ENCODE measurements at places on chromosomes 6 and 20.

DNA sequence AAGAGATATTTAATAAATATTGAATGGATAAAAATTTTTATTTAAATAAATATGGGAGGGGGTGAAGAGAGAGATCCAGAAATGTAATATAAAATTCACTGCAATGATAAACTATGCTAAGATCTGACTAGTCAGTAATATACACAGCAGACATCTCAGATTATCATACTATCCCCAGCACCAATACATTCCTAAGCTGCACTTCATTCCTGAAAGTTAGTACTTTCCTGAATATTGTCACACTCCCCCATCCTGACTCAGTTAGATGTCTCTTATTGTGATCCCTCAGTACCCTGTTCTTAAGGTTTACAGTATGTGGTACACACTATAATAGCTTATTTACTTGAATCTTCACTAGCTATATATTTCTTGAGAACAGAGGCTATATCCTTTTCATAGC is 88.3 kb upstream of the KCNQ5 start:
- DNase-seq: no peak

- no peak for DNase-seq
Measured at GRCh38 chr20:4949833-4950178, 51.5 kb downstream of the SLC23A2 start.

GRCh38 chr6:87944541-87944954 is 103.1 kb upstream of the SPACA1 start:
- DNase-seq: no peak

DNA sequence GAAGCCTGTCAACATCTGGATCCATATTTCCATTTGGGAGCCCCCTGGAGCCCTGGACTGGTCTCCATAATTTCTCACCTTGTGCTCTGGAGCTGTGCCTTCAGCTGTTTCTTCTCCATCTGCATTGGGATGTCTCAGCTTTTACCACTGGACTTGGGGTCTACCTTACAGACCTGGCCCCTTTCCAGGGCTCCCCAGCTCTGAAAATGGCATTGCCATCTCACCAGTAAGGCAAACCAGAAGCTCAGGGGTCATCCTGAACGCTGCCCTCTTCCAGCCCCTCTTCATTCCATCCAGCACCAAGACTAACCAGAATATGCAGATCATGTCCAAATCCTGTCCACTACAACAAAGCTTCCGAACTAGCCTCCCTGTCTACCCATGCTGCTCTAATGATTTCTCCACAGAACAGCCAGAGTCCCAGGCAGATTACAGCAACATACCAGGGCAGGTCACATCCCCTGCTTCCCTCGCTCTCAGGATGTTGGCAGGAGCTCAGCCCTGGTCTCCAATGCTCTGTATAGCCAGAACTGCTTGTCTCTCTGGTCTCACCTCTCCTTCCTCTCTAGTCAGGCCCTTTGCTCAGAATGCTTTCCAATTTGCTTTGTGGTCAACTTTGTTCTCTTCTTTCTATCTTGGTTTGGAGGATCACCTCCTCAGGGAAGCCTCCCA is 17.7 kb upstream of the NNAT start:
- no peak for DNase-seq

DNA sequence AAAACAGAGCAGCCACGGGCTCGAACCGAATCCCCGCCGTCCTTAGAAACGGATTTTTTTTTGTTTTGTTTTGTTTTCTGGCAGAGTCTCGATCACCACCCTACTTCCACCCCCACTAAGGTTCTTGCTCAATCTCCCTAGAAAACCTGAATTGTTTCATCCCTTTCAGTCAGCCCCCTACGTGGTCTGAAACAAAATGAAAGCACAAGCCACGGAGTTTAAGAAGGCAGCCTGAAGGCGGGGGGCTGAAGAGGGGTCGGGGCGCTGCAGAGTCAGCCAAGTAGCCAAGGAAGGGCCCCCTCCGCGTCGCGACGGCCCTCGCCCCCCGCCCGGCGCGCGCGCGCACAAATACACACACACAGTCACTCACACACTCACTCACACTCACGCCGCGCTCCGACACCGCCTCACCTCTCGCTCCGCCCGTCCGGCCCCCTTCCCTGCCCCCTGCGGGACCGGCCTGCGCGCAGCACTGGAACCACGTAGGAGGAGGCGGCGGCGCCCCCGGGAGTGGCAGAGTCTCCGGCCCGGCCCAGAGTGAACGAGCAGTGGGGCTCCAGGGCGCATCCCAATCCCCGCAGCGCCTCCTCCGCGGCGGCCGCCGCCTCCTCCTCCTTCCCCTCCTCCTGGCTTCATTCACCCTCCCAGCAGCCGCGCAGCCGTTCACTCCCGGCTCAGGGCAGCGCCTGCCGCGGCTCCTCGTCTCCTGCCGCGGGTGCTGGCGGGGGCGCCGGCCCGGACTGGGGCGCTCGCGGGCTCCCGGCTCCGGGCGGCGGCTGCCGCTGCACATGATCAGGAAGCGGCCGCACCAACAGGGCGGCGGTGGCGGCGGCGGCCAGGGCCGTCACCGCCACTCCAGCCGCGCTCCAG is 1.4 kb downstream of the ATXN1 start:
- DNase-seq: peak; percentile 50

GRCh38 chr6:89134723-89135122 is 11.1 kb upstream of the PM20D2 start:
- no peak for DNase-seq

GRCh38 chr6:126570507-126570906 is 230.6 kb downstream of the CENPW start:
- DNase-seq: no peak

GRCh38 chr6:137765059-137765458 is 102.0 kb upstream of the TNFAIP3 start:
- no peak for DNase-seq

DNA sequence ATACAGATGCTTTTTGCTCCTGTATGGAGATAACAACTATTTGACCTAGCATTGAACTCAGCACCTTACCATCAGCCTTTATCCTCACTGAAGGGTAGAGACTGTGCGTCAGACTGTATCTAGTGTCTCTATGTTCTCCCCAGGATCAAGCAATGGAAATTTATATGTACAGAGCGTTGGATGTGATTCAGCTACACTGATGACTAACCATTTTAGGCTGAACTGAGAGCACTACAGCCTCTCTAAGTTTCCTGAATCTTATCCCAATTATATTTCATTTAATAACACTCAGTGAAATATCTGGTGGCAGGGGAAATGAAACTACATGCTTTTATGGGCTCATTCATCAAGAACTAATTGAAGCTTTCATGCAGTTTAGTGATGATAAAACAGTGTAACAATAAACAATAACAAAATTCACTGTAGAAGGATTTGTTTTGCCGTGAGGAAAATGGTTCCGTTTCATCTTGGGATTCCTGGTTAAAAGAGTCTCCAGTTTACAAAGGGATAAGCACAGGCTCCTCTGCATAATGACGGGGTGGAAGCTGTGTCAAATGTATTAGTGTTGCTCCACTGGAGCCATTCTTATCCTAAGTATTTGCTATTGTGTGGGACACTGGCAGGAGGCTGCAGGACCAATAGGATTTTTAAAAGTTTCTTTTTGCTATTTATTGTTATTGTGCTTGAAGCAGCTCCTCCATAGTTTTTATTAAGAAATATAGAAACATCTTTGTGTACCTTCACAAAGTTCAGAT is 567.6 kb upstream of the MMS22L start:
- no peak for DNase-seq

DNA sequence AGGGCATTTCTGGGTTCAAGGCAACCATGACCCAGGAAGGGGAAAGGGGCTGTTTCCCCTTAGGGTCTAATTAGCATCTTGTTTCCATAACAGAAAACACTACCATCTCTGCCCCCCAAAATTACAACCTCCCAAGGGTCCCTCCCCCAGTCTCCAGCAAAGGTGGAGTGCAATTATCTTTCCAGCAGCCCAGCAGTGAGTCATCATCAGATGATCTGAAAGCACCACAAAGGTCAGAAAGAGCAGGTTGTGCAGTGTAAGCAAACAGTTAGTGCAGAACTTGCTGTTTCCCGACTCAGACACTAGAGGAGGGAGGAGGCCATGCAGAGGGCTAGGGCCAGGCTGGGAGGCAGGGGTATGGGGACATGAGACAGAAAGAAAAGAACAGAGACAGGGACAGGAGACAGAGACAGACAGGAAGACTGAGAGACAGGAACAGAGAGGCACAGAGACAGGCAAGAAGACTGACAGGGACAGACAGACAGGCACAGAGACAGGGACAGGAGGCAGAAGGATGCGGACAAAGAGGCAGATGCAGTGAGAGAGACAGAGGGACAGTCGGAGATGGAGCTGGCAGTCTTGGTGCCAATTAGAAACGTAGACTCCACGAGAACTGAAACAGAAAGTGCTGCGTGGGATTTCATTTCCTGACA is 62.5 kb downstream of the PYGB start:
- DNase-seq: peak; percentile 4

DNA sequence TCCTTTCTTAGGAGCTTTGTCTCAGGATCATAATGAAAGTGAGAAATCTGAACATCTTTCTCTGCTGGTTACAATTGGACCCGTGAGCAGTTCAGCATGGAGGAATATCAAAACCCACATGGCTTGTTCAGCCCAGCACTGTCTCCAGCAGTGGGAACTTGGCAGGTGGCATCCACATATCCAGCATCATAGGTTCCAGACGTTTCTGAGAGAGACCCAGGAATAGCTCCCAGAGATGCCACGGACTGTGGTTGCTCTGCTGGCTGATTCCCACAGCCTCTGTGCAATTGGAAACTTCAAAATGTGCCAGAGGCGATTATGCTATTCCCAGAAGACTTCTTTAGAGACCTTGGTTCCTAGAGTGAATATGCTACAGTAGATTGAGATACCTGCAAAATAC is 76.4 kb downstream of the PHACTR2 start:
- DNase-seq: no peak

- DNase-seq: no peak
Measured at GRCh38 chr20:53448426-53448825, 145.2 kb downstream of the ZNF217 start.

GRCh38 chr6:7647504-7647903 is 57.5 kb downstream of the SNRNP48 start:
- DNase-seq: no peak

DNA sequence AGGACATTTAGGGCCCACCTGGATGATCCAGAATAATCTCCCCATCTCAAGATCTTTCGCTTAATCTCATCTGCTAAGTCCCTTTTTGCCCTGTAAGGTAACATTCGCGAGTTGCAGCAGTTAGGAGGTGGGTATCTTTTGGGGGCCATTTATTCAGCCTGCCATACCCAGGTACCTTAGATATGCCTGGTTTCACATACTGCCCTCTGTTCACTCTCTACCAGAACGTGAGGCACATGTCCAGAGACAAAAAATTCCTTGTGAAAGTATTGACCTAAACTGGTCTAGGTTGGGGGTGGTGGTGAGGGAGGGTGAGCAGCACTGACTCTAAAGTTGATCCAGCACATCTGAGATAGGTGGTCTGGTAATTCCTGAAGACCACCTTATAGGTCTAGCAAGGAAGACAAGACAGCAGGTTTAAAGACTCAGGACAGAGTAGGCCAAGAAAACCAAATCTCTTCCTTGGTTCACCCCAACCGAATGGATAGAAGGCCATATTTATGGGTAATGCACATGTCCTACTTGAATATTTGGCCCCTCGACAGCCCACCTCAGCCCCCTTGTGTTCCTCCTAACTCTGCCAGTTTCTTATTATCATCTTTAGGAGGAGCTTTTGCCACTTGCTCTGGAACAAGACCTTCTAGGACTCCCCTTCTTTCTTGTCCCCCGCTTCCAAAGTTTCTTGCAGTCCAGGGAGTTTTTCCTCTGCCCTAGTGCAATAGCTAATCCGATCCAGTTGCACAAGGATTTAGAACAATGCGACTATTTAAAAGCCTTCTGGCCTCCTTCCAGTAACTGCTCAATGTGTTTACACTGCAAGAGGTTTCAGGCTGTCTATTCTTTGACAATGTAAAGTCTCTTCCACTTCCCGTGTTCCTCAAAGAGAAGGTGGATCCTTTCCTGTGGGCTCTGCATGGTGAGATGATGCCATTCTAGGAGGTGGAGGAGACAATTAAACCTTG is 213.0 kb upstream of the LAMP5 start:
- no peak for DNase-seq

GRCh38 chr20:18734525-18735189 is 78.9 kb upstream of the SCP2D1 start:
- DNase-seq: no peak

- DNase-seq: no peak
Measured at GRCh38 chr20:24317224-24317623, 152.2 kb upstream of the SYNDIG1 start.

DNA sequence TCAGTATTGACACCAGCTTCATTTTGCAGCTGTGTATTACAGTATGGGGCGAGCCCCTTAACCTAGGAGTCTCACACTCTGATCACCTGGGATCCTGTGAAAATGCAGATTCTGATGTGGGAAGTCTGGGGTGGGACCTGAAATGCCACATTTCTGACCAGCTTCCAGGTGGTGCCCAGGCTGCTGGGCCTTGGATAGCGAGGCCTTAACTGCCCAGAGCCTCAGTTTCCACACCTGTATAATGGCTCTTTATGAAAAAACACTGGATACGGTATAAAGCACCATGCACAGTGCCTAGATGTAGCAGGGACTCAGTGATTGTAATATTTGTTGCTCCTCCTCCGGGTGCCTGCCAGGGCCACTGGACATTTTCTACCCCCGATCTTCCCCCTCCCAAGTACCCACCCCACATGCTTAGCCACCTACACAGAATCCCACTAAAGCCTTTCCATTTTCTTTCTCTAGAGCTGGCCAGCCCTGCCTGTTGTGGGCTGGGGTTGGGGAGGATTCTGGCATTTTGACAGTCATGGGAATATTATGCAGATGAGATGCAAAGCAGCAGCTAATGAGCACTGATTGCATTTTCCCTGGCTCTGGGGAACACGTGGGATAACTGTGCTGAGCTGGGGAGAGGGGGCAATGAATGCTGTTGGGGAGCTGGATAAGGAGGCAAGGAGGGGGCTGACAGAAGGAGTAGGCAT is 44.8 kb downstream of the SPDEF start:
- no peak for DNase-seq

- DNase-seq: no peak
Measured at GRCh38 chr6:150269130-150269856, 99.5 kb upstream of the IYD start.

GRCh38 chr6:45896783-45897441 is 118.7 kb downstream of the CLIC5 start:
- no peak for DNase-seq

- no peak for DNase-seq
Measured at GRCh38 chr6:146590492-146590891, 8.3 kb upstream of the ADGB start.

DNA sequence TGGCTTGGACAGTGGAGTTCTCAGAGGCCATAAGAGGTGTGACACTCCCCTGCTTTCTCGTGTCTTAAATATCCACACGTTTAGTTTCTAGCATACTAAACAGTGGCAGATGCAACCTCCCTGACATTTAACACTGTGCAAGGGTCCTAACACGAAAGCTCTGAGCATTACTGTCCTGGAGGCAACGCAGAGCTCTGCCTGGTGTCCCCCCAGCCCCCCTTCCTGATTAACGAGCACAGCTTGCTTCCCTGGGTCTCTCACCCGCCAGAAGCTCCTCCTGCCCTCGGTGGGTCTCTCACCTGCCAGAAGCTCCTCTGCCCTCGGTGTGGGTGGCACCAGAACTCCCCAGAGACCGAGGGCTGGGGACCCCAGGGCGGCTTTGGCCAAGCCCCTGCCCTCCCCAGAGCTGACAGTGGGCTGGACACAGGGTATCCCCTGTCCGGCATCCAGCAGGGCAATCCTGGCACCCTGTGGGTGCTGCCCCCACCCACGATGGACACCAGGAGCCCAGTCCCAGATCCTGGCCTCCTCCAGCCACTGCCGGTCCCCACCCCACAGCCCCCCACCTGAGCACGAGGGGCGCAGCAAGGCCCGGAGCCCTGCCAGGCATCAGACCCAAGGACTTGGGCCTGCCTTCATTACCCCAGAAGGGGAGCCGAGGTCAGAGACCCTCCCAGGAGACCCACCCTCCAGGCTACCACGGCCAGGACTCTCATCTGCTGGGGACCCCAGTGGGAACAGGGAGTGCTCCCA is 12.4 kb upstream of the KCNQ2 start:
- DNase-seq: no peak

Measured in stimulated activated CD8-positive, alpha-beta memory T cell treated with anti-CD3 and anti-CD28 coated beads, Interleukin-4, amount 100 ng/mL, for 1 hour (primary cell).